AG04450 (cell line): ENCODE measurements at places on chromosomes 12 and 14.

GRCh38 chr12:57372233-57372632 lies 58.6 kb downstream of the R3HDM2 start:
- no peak for DNase-seq

DNA sequence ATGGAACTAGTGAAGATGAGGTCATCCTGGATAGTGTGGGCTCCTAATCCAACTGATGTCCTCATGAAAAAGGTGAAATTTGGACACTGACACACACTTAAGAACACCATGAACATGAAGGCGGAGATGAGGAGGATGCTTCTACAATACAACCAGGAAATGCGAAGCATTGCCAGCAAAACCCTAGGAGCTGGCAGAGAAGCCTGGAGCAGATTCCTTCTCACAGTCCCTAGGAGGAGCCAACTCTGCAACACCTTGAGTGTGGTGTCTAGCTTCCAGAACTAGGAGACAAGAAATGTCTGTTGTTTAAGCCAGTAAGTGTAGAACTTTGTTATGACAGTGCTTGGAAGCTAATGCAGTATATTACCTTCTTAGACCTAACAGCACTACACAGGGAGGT lies 191.9 kb upstream of the PWP1 start:
- no peak for DNase-seq

DNA sequence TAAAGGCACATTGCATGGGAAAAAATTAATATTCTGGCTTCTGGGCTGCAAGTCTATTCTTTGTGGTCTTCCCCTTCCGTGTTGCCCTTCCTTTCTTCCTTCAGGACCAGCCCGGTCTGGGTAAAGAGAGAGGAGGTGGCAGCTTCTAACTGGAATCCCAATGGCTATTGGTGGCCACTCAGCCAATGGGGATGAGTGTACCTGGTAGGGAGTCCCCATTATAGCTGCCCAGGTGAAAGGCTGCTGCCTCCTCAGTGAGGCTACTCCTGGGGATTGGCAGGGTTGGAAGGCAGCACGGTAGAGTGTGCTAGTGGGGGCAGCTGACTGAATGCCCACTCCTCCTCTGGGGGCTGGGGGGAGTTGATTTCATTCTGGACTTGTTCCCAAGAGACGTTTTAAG lies 112.6 kb downstream of the RBM19 start:
- DNase-seq, result no peak

- no peak for DNase-seq
Observed at GRCh38 chr12:11677093-11677492, 27.6 kb downstream of the ETV6 start.

GRCh38 chr14:61503167-61503801 lies 181.9 kb downstream of the PRKCH start:
- DNase-seq, result no peak

DNA sequence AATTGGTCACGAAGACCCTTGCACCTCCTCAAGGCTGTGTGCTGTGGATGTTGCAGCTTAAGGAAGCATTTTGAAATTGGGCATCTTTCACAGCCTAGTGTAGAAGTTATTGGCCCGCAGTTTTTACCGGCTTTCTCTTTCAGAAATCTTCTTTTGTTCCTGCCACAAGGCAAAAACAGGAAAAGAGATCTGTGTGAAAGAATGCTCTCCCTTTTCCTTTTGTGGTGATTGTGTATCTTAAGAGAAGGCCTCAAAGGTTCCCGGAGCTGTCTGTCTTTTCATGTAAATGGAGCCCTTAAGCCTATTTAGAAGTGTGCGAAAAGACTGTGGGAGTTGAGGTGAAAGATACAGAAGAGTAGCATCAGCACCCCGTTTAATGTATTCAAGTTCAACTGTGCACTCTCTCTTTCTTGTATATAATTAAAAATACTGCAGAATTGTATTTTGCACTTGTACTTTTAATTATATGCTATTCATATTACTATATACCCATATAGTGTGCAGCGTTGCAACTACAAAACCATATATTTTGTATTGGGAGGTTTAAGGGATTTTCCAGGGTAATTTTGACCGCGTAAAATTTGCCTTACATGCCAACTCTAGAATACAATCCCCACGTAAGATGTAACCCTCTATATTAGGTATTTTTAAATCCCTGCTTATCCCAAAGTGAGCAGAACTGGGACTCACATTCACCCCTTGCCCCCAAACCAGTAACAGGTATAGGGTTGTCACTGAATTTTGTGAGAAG lies 441.7 kb downstream of the RAD51B start:
- DNase-seq, result no peak

- DNase-seq, result no peak
Observed at GRCh38 chr12:48193623-48194022, 9.5 kb downstream of the OR10AD1 start.

DNA sequence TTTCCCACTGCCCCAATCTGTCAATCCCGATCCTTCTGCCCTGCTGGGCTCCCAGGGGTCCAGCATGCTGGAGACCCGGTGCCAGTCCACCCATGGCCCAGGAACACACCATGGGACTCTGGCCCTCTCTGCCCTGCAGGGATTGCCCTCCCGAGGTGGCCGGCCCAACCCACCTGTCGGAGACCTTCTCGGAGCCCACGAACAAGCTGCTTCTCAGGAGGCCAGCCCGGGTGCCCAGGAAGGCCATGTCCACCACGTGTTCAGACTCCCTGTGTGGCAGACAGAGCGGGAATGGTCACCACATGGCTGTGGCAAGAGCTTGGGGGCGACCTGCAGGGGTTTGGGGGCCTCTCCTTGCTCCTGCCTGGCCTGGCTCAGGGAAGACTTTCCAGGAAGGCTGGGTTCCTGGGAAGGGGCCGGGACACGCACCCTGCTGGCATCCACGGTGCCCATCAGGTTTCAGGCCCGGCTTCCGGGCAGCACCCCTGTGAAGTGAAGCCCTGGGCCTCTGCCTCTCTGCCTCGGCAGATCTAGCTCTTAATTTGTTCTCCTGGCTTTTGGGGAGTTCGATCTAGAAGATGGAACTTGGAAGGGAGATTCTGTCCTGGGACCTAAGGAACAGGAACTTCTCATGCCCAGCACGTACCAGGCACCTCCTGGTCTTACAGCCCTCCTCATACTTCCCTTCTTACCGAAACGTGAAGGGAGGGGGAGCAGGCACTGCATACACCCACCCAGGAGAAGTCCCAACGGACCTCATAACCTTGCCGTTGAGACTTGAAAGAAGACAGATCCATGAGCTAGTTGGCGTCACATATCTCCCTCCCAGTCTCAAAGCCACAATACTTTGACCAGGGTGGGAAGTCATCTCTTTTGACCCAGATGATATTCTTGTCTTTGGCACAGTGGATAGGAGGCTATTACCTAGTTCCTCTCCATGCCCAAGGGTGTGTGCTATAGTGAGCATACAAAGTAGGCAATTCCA lies 26.3 kb downstream of the LRTM2 start:
- DNase-seq, result no peak

GRCh38 chr12:49536526-49537071 lies 2.2 kb upstream of the KCNH3 start:
- DNase-seq, result no peak

DNA sequence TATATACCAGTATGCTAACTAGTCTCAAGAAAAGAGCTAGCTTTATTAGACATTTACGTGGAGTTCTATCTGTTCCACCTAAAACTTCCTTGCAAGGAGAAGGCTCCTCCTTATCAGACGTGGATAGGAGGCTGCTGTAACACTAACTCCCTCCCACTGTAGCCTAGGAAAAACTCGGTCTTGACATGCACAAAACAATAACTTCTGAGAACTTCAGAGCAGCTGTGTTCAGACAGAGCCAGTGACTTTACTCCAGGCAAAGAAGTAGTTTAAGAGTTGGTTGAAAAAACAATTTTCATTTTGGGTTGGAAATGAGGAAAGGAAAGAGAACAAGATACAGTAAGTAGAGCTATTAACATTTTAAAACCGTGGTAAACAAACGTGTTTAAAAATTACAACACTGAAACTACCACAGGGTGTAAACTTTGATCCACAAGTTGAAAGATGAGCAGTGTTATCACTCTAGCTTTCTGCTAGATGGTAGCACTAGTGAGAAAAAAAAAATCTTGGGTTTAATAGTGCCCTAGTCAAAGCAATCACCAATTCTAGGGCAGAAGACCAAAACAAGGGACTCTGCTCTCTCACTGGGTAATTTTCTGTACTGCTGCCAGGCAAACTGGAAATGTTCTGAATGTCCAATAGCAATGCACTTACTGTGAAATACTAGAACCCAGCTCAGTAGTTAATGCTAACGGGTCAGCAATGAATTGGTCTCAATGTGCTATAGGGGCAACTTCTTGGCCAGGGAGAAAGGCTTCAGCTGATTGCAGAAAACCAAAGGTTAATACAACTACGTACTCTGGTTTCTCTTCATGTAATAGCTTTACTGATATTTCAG lies 2.4 kb downstream of the ATF7 start:
- peak; percentile 24 for DNase-seq

DNA sequence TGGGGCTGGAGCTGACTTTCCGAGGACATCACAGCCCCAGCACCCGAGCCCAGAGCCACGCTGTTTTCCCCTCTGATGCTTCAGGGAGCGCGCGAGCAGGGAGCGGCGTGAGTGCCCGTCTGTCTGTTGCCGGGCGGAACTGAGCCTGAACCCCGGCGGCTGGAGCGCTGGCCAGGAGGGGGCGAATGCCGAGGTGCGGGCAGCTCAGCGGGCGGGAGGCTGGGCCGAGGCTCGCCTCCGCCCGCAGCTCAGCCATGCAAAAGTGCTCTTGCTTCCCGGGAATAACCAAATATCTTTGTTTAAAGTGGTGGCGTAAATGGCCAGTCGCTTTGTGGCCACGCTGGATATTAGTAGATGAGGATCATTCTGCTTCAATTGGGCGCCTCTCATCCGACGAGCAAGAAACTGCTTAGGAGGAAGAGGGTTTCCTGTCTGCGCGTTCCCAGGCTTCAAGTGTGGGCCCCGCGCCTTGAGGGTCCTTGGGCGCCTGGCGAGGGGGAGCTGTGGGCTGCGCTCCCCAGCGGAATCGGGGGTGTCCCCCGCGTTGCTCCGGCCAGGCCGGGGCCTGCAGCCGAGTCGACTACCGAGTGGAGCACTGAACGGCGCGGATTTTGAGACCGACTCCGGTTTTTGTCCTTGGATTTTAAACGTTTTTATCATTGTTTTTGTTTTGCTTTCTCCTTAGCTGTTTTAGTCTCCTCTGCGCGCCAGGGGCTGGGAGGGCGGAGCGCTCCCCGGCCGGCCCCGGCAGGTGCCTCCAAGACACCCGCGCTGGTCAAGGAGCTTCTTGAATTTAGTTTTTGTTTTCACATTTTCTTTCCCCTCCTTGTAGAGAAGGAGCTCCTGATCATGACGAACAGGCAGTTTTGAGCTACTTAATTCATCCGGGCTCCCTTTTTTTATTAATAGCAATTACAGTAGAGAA lies 831 bp upstream of the NKX2-1 start:
- DNase-seq, result no peak

- peak; percentile 53 for DNase-seq
Observed at GRCh38 chr12:2384533-2385351, 332.0 kb downstream of the CACNA1C start.

GRCh38 chr12:2495417-2496112 lies 299.2 kb upstream of the FKBP4 start:
- DNase-seq, result no peak

DNA sequence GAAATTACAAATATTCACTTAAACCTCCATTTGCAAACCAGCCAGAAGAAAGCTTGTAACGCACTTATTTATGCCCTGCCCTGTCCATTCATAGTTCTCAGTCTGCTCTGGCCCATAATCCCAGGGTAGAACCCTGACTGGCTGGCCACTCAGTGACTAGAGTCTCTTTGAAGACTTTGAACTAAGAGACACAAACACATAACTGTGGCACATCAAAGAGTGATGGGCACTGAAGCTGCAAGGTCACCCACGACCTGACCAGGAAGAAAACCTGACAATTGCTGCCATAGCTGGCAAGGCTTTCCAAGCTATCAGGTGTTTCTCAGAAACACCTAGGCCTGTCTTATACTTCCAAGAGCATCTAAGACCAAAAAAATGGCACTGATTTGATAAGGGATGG lies 28.7 kb downstream of the SLC41A2 start:
- no peak for DNase-seq

DNA sequence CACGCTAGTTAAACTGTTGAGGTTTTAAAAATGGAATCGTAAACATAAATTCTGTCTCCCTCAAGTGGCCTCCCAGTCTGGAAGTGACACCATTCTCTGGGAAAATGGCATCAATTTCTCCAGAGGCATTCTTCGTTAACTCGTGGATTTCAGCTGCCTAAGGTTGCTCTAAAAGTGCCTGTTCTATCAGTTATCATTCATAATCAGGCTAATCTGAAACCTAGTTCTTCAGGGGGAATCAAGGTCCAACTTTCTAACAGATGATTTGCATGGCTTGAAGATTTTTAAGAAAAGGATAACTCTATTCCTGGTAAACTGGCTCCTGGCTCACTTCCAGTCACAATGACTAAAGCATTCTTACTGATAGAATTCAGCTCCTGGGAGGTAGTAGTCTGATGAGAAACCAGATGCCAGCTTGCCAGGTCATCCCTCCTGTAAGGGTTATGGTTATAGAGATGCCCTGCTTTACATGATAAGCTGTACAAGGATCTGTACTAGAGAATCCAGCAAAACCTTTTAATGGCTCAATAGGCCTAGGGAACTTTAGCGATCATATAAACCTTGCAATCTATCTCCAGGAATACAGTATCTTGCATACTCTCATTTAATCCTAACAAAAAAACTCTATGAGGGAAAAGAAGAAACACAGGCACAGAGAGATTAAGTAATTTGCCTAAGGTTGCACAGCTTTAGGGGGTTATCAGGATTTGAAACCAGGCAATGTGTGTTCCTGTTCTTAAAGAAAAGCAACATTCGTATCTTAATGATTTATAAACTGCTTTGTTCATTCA lies 1.5 kb downstream of the L3HYPDH start:
- DNase-seq, result peak; percentile 89

GRCh38 chr14:60655119-60655897 lies 6.0 kb upstream of the SIX1 start:
- no peak for DNase-seq

GRCh38 chr14:50955373-50956043 lies 11.2 kb upstream of the PYGL start:
- DNase-seq, result peak; percentile 84

DNA sequence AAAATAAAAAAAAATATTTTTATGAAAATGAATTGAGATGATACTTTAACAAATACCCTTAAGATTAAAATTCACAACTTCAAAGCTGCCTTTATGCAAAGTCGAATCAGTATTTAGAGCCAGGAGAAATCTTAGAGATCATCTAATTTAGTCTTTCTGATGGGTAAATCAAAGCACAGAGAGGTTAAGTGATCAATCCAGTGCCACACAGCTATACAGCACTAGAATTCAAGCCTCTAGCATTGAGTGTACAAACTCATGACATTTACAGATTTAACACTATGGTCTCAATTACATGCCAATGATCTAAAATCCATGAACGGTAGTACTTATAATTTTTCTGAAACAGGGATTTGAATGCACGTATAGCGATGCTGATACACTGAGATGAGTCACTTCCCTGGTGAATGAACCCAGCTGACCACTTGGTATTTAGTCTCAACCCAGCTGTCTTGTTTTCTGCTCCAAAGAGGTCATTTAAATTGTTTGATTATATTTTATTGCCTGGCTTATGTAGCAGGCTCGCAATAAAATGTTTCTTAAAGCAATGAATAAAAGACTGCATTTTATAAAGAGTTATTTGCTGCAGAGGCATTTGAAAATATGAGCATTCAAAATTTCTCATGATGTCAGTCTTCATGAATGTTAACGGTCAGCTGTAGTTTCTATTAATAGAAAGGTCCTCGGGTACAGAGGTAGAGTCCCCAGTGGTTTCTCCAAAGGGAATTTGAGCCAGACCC lies 152.4 kb upstream of the PRICKLE1 start:
- peak; percentile 48 for DNase-seq
